ENCODE measurements at places on chromosomes 2 and 18. TPM values are rescaled to one million over a fixed set of nuclear protein-coding genes. Genes with fewer than 3 reads are reported as not detected.

DNA sequence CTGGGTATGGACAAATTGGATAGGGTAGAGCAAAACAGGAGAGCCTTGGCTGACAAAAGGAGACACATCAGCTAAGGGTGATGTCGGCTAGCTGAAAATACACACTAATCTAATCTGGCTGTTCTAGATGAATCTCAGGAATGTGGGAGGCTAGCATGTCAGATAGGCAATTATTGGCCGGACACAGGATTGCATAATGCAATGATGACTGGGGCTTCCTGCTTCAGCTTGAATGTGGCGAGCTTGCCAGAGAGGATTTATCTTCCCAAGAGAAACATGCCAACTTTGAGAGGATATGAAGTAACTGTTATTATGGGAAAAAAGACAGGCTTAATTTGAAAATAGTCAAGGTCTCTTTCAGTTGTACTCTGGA lies 102.4 kb downstream of the TRIB2 start:
- peak; percentile 90 for DNase-seq

DNA sequence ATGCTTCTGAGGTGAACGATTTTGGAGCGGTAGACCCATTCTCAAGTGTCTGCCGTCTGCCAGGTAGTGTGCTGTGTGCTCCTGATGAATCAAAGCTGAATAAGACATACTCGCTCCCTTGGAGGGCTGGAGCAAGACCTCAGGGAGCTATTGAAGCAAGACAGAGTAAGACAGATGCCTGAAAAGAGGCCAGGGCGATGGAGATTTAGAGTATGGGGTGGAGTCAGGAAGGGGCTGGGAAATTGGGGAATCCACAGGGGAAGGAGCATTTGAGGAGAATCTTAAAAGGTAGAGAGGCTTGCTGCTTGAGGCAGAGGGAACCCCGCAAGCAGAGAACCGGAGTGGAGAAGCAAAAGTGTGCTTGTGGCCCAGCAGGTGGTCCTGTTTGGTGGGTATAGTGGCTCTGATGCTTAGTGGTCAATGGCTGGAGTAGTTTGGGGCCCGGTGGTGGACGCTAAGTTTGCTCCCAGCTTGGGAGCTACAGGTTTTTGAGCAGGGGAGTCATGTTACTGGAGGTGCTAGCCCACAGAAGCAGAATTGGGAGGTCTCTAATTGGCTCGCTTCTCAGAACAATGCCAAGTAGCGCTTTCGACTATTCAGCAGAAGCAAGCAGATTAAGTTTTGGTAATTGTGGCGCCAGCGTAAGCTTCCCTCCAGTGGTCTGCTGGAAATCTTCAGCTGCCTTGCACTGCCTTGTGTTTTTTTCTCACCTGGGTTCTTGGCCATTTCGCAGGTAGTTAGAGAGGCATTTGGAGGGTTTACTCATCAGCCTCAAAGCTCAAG lies 2.0 kb downstream of the CNNM4 start:
- peak; percentile 22 for DNase-seq

DNA sequence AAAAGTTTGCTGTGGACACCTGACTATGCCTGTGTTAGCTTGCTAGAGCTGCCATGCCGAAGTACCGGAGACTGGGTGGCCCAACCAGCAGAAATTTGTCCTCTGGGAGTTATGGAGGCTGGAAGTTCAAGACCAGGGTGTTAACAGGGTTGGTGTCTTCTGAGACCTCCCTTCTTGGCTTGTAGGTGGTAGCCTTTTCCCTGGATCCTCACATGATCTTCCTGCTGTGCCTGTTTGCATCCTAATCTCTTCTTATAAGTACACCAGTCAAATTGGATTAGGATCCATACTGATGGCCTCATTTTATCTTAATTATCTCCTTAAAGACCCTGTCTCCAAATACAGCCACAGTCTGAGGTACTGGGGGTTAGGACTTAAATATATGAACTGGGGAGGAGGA lies 845 bp downstream of the TMEM177 start:
- no peak for DNase-seq

DNA sequence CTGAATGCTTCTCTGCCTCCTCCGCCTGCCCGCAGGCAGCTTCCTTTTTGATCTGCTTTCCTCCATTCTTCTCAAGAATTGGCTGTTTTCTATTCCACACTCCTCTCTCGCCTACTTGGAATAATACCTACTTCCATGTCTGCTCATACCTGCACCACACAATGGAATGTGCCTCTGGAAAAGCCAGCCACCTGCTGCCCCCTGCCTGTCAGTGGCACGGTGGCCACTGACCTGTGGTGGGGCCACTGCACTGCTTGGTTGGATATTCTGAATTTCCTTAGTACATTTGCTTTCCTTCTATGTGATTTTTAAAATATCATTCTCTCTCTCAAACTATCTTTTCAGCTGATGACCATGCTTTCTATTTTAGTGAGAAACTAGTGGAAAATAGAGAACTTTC lies 406.9 kb downstream of the DCDC2C start:
- DNase-seq = no peak

DNA sequence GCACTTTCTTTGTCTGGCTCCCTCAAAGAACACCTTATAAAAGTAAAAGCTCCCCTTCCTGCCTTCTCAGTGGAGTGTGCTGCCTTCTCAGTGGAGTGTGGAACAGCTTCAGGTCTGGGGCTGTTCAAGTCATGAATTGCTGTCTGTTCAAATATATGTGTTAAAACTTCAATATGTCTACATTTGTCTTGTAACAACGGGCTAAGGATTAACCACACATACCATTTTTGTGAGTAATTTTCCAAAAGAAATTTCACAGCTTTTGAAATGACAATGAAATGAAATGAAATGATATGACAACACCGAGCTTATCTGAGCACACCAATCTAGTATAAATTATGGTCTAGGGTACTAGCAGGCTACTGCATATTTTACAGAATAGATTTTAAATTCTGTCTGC lies 42.9 kb downstream of the CABYR start:
- DNase-seq = no peak

- DNase-seq = no peak
Measured at GRCh38 chr18:58194028-58194427, 150.0 kb downstream of the NEDD4L start.

DNA sequence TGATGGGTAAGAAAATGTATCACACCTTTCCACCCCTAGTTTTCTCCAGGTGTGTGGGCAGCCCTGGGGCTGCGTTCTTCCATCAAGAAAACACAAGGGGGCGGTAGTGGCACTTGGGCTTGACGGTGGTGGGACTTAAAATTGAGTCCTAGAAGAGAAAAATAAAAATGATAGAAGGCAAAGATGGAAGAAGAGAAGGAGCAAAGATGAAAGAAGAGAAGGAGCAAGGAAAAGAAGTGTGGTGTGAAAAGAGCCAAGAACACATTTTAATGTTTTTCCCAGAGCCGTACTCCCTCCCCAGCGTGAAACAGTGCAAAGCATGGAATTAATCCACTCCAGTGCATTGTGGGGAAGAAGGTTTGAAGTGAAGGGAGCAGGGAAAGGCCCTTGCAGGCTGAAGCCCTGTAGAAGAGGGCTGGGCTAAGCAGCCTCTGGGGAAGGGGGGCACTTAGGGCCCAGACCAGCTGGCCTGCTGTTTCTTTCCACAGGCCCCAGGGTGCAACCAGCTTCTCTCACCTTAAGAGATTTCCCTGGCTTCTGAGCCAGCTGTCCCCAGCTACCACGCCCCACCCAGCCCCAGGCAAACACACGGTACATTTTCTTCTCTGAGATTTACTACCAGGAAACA lies 256.8 kb downstream of the RNF152 start:
- peak; percentile 38 for DNase-seq

- DNase-seq = no peak
Measured at GRCh38 chr2:7407906-7408680, 490.9 kb downstream of the RNF144A start.

DNA sequence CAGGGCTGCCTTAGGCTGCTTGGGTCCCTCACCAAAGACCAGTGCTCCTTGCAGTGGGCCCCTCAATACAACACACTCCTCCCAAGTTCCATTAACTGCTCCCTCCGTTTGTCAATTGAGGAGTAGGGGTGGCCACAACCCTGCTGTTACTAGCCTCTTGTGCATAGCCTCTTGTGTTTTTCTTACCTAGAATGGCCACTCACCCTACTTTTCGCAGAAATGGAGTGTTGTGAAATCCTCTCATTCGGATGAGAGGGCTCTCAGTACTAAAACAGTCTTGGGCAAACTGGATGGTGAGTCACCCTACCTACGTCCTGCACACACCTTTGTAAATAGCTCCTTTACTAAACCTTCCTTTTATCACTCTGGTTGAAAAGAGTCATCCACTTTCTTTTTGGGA lies 253.9 kb downstream of the OSR1 start:
- peak; percentile 25 for DNase-seq

- no peak for DNase-seq
Measured at GRCh38 chr18:64416990-64417389, 268.1 kb upstream of the LINC00305 start.

- no peak for DNase-seq
Measured at GRCh38 chr2:162422894-162423293, 79.0 kb downstream of the GCA start.

DNA sequence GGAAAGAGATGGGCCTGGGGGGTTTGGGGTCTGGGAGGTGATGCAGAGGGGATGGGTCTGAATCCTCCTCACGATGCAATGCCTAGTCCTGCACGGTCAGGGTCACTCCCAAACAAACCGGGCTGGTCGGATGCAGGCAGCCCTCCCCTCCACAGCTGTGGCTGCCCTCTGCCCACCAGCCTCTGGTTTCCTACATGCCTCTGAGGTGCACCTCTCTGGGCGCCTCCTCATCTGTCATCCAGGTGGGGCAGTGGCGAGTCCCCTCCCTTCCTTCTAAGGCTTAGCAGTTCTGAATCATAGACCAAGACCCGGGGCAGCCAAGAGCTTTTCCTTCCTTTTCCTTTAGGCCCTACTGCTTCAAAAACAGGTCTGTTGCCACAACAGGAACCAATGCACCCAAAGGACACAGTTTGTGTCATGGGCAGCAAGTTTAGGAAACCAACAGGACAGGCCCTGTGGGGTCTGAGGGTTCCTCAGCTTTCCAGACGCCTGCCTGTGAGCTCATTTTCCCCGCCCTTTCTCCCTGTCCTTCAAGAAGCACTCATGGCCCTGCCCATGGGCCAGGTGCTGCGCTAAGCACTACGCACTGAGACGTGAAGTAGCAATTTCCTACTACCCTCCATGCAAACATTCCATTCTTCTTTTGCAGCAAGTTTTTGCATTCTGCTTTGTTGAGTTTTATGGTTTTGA lies 6.5 kb upstream of the MAL start:
- DNase-seq = no peak

DNA sequence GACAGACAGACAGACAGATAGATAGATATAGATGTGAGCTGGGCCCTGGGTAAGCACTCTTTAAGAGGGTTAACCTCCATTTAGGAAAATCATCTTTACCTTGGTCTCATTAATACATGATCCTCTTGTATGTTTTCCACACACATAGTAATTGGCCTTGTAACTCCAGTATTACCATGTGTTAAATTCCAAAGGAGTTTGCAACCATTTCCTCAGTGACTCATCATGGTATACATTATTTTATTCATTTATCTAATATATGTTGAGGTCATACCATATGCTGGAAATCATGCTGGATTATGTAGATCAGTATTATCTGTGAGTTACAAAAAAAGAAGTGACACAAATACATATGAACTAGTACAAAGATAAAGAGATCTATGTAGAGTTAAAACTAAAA lies 504.3 kb downstream of the DCC start:
- no peak for DNase-seq

DNA sequence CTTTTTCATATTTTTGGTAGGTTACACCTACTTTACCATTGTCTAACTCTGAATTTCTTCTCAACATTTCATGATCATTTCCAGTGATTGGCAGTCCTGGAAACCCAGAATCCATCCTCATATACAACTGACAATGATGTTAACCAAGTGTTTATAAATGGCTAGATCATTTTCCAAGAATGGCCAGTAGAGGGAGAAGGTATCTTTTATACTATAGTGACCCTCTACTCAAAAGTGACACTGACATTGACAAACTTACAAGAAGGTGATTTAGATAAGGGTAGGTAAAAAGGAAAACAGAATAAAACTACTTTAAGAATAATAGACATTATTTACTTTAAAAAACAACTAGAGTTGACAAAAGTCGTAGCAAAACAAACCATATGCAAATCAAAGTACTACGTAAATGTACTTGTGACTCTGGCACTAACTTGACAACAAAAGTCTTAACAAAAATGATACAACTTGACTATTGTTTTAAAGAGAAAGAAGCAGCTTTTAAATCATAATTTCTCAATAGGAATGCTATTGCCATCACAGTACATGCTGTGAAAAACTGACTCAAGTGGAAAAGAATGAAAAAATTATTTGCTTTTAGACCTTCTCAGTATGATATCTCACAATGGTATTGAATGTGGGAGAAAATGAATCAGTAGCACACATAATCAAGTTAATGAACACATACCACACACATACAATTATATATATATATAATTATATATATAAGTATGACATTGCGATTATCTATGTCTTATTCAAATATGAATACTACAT lies 76.6 kb upstream of the GRB14 start:
- no peak for DNase-seq

- DNase-seq = no peak
Measured at GRCh38 chr2:9144617-9145016, 62.0 kb upstream of the ASAP2 start.

GRCh38 chr2:241904011-241904718 lies 34.6 kb downstream of the RTP5 start:
- no peak for DNase-seq

DNA sequence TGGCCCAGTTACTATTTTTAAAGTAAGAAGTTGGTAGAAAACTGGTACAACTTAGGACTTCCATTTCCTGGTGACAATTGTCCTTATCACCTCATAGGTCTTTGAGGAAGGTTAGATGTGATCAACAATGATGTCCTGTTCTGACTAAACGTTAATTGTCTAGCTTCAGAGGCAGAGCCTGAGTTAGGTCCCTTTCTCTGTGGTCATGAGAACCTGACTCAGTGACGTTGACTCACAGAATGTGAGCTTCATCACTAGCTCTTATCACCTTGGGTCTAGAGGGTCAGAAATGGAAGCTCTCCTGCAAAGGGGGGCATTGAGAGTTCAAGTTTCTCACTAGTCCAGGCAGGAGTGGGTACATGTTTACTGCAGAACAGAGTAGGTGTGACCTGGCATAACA lies 60.6 kb upstream of the ATP8B1 start:
- no peak for DNase-seq

Gene OBSL1
- 139 TPM for polyA plus RNA-seq

Gene POMC
- 2.2 TPM for polyA plus RNA-seq

Gene AQP12B
- polyA plus RNA-seq = not detected

Gene TPRKB
- polyA plus RNA-seq = 86.0 TPM

Gene GPR39
- 3.3 TPM for polyA plus RNA-seq

Gene ASPRV1
- polyA plus RNA-seq = 3.1 TPM

Gene MC4R
- polyA plus RNA-seq = 0.45 TPM

Gene NOTO
- polyA plus RNA-seq = 0.13 TPM

Gene EGR4
- polyA plus RNA-seq = not detected

Data from right lung (tissue), 10 donors.